ENCODE measurements at places on chromosomes 1 and 21. TPM values are rescaled to one million over a fixed set of nuclear protein-coding genes. Genes with fewer than 3 reads are reported as not detected.

Gene RO60
- total RNA-seq, result 149 TPM

Gene C1orf141
- not detected for total RNA-seq

Gene ATP5PO
- 115 TPM for total RNA-seq

Gene ZNF678
- 3.3 TPM for total RNA-seq

Gene TMEM201
- 3.2 TPM for total RNA-seq

Gene TTC34
- total RNA-seq, result 0.15 TPM

Gene RIMKLA
- total RNA-seq, result under 0.01 TPM

Gene NTMT2
- total RNA-seq, result not detected

Gene AUNIP
- 0.33 TPM for total RNA-seq

Gene RPTN
- not detected for total RNA-seq

Gene RGL1
- total RNA-seq, result 25.3 TPM

Gene S100A10
- total RNA-seq, result 107 TPM

Gene CD1B
- total RNA-seq, result not detected
